Hematopoietic multipotent progenitor cell treated with erythropoietin and hydrocortisone succinate and interleukin-3 and kit ligand, for 8 days (in vitro differentiated cells): ENCODE measurements at places on chromosomes 4 and X.

DNA sequence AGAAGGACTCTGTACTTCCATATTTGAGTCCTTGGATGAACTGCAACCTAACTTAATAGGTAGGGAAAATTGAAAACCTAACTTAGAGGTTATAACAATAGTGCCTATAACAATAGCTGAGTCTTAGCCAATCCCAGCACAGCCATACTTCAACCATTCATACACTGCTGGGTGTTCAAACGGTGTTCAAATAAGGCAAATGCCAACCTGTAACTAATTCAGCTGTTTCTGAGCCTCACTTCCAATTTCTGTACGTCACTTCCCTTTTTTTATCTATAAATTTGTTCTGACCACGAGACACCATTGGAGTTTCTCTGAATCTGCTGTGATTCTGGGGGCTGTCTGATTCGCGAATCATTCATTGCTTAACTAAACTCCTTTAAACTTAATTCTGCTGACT lies 9.6 kb upstream of the GRSF1 start:
- no peak for DNase-seq

DNA sequence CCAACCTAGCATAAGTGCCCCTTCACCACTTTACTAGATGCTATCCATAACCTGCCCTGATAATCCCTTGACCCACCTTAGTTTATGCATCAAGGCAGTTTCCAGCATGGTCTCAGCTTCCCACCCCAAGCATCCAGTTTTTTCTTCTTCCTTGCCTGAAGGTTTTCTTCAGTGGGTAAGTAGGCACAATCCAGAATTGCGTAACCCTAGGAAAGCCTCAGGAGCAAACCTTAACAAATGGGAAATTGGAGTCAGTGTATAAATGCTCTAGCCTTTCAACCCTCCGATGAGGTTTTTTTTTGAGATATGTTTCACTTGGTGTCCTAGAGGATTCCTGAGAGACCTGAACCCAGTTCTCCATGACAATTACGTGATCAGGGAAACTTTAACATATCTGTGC lies 614.0 kb upstream of the BOD1L1 start:
- no peak for DNase-seq

DNA sequence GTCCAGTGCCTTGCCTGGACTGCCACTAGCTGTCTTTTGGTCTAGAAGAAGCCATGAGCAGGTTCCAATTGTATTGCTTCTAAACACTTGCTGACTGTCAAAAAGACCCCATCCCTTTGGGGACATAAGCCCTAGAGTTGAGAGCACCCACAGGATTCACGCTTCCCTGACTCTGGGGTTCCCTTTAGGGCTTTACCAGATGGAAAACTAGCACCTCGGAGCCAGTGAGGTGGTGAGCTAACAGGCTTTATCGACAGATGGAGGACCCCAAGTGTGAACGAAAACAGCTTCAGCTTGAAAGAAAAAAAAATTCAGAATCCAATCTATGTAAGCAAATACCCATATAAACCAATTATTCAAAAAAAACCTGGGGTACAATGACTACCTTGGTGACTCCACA lies 90.8 kb downstream of the NAA11 start:
- DNase-seq: no peak

DNA sequence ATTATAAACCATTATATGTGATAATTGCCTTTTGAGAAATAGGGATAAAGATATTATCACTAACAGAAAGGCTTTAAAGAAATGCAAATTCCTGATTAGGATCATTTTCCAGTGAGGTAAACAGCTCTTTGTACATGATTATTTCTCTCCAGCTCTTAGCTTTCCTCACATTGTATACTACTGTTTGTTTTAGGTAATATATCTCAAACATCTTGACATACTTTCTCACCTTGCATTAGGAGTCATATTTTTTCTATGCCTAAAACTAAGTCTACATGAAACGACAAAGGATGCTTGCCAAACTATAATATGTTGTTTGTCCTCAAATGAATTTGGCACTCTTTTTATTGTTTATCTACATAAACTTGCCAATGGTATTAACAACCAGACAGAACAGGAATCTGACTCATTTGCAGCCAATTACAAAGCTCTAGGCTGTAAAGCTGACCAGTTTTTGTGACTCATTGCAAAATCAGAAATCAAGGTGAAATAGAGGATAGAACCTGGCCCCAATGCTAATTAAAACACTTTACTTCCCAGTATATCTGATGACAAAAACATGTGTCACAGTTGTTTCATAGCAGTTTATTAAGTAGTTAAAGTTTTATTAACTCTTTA lies 107.0 kb downstream of the IQCM start:
- DNase-seq: no peak

DNA sequence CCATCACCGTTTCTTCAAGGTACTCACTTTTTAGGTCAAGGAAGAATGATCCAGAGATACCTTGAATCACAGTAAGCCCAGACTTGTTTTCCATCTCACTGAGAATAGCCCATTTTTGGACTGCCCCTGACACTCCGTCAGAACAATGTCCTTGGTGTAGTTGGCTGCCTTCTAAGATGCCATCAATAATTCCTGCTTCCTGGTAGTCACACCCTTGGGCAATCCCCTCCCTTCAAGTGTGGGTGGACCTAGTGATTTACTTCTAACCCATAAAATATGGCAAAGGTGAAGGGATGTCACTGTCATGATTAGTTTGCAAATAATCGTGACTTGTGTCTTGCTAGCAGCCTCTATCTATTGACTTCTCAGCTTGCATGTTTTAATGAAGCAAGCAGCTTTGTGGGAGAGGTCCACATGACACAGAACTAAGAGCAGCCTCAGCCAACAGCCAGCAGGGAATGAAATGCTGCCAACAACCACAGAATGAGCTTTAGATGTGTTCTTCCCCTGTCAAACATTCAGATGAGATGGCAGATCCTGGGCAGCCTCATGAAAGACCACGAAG lies 20.0 kb upstream of the KLHL34 start:
- no peak for DNase-seq

GRCh38 chrX:123084797-123085196 lies 99.3 kb upstream of the GRIA3 start:
- DNase-seq: no peak

- peak; percentile 82 for DNase-seq
Measured at GRCh38 chr4:81351654-81352445, 119.9 kb downstream of the RASGEF1B start.

GRCh38 chr4:56787380-56787779 lies 34.1 kb downstream of the SPINK2 start:
- no peak for DNase-seq

- DNase-seq: no peak
Measured at GRCh38 chr4:34851411-34851810, 1392.9 kb downstream of the ARAP2 start.

DNA sequence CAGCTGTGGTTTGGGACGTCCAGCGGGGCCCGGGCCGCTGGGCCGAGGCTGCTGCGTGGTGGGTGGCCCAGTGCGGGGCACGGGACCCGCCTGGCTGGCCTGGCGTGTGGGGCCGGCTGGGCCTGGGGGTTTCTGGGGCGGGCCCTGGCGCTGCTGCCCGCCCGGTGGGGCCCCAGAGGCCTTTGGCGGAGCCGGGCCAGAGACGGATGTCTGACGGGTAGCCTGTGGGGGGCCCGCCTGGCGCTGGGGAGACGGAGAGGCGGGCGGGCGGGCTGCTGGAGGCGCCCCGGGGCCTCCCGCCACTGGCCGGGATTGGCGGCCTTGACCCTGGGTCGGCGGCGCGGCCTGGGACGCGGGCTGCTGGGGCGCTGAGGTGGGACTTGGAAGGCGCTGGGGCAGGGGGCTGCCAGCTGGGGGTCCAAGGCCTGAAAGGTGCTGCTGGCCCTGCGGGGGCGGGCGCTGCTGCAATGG lies 8.1 kb upstream of the TIMP1 start:
- no peak for DNase-seq

DNA sequence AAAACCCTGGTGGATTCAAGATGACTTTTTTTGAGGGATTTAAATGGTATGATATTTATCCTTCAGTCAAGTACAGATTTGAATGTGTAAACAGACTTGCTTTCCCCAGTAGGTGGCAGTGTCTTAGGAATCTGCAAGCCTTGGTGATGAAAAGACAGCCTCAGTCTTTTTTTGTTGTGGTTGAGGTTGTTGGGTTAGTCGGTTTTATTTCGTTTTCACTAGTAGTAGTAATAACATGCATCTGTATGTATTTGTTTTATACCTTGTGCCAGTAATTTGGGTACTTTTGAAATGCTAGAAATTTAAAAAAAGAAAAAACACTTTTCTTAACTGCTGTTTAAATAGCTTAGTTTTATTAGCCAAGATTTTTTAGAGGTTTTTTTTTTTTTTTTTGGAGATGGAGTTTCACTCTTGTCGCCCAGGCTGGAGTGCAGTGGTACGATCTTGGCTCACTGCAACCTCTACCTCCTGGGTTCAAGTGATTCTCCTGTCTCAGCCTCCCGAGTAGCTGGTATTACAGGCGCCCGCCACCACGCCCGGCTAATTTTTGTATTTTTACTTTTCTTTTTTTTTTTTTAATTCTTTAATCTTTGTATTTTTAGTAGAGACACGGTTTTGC lies 39.2 kb downstream of the COPS4 start:
- peak; percentile 85 for DNase-seq

GRCh38 chr4:182483685-182484084 lies 240.5 kb downstream of the TENM3 start:
- no peak for DNase-seq

DNA sequence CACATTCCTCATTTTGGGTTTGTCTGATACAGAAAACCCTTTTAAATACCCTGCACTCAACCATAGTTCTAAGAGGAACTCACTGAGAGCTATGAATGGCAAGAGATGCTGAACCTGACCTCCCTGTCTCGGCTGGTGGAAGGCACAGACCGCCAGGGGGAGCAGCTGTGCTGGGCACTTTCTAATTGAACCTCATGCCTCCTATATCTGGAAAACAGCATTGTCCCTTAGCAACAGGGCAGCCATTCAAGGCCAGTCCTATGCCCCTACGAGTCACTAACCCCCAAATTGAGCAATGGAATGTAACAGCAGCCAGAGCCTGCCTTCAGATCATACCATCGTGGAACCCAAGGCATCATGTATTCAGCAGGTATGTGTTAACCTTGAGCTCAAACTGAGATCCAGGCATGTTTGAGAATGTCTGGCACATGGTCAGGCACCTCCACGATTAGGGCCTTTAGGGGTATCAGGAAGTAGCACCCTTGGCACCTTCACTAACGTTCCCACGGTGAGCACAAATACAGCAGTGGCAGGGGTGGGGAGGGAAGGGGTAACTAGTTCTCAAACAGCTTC lies 5.1 kb downstream of the USP27X start:
- peak; percentile 72 for DNase-seq

GRCh38 chr4:162791226-162791625 lies 375.5 kb downstream of the NAF1 start:
- no peak for DNase-seq

- DNase-seq: peak; percentile 56
Measured at GRCh38 chr4:179867300-179867878, 2375.8 kb upstream of the TENM3 start.

GRCh38 chr4:64880557-64880956 lies 471.3 kb upstream of the TECRL start:
- DNase-seq: no peak

DNA sequence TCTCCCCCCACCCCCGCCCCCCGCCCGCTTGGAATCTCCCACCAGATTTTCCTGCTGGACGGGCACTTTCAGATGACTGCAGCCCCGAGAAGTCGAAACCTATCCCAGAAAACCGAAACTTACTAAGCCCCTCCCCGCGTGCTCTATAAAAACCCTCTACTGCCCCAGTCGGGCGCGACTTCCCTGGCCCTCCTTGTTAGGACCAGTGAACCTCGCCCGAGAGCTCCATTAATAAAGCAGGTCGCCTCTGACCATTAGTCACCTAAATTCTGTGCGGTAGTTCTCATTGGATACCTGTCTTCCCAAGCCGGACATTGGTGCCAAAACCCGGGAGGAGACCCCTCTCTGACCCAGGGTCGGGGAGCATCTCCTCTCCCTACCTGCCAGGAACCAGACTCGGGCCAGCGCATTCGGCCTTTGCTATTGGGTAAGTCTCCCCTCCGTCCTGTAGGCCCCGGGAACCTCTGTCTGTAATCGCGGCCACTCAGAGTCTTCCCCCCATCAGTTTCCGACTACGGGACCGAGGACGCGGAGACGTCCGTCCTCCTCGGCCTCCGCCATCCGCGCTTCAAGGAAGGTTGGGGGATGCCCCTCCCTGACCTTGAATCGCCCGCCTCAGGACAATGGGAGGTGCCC lies 958.0 kb downstream of the RPA4 start:
- no peak for DNase-seq

- DNase-seq: no peak
Measured at GRCh38 chr4:48633657-48634056, 143.6 kb downstream of the ZAR1 start.

DNA sequence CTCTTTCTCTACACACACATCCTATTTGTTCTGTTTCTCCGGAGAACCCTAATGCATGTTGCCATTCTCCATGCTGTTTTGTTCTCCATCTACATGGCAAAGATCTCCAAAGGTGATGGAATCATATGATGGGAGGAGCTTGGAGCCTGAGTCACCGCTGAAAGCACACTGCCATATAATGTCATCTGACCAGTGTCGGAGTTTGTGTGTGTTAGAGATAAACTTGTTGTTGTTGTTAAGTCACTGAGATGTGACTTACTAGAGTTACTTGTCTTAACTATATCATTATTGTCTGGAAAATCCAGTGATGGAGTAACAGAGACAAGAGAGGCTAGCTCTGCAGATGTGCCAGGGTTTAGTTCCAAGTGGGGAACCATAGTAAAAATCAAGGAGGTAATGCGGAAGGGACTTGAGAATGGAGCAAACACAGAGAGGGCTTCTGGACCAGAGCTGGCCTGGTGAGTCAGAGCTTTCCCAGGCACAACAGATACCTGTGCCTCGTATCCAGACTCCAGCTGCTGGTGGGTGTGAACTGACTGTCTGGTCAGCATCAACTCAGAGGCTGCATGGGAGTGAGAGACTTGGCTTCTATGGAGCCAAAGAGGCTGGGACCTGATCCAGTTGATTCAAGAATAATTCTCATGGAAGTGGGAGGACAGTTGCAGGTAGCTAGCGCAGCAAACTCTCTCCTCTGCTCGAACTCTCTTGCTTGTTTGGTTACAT lies 30.6 kb upstream of the CCKAR start:
- no peak for DNase-seq

DNA sequence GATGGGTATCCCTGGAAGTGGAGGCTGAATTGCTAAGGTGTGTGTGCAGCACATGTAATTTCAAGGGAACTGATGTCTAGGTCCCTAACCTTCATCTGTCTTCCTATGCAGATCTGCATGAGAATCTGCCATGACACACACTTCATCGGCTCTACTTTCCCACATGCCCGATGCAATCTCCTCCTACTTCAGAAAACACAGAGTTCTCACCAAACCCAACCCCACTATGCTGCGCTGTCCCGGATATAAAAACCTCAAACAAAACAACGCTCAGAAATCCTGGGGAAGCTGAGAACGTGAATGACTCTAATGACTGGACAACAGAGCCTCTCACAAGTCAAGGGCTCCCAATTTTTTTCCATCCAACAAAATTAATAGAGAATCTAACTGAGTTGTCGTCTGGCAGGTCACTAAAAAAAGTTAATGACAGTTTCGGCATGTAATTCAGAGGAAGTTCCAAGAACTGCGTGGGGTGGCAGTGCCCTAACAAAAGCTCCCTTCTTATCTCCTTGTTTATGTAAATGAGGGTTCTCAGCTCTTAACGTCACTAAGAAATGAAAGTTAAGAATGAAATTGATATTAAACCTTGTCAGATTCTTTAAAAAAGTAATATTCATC lies 39.0 kb downstream of the STX18 start:
- peak; percentile 50 for DNase-seq

- peak; percentile 33 for DNase-seq
Measured at GRCh38 chr4:56050625-56051024, 101.9 kb downstream of the CEP135 start.
